ENCODE measurements at places on chromosomes 11 and 22.

DNA sequence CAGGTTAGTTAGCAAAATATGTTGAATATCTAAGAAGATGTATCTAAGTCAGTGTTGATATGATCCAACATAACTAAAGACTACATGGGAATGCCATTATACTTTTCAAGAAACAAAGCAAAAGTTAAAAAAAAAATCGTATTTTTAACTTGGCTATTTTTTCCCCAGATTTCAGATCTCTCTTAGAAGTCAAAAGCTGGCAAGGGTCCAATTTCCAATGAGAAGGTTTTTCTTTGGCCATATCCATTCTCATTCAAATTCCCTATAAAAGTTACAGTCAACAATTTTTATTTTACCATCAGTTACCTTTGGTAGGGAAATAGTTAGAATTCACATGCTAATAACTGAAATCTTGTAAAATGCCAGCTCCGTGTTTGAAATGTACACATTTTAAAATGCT lies 70.5 kb upstream of the FAT3 start:
- no peak for DNase-seq

GRCh38 chr11:41479179-41479578 lies 19.7 kb upstream of the LRRC4C start:
- DNase-seq = no peak

DNA sequence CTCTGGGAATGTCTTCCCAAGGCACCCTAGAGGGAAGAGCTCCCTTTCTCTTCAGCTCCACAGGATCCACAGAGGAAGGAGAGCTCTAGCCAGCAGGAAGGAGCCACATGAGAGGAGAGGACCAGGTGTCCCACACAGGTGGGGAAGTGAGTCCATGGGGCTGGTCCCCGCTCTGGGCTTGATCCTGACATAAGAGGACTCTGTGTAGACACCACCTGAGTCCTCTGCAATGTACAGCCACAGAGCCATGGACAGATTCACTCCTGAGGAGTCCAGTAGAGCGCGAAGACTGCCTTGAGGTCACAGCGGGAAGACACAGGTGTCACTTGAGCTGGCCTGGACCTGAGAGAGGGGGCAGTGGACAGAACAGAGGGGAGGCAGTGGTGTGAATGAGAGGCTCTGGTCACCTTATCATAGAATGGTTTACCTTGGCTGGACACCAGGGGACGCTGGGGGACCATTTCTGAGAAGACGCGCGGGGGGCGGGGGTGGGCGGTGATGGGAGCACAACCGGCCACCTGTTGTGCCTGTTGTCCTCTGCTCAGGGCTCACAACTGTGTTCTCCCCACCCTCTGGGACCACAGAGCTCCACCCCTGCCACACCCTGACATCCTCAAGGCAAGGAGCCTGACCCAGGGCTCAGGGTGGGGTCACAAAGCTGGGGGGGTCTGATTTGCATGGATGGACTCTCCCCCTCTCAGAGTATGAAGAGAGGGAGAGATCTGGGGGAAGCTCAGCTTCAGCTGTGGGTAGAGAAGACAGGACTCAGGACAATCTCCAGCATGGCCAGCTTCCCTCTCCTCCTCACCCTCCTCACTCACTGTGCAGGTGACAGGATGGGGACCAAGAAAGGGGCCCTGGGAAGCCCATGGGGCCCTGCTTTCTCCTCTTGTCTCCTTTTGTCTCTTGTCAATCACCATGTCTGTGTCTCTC lies 128.2 kb downstream of the ZNF280B start:
- no peak for DNase-seq

GRCh38 chr11:69367211-69367964 lies 73.4 kb downstream of the MYEOV start:
- peak; percentile 58 for DNase-seq

DNA sequence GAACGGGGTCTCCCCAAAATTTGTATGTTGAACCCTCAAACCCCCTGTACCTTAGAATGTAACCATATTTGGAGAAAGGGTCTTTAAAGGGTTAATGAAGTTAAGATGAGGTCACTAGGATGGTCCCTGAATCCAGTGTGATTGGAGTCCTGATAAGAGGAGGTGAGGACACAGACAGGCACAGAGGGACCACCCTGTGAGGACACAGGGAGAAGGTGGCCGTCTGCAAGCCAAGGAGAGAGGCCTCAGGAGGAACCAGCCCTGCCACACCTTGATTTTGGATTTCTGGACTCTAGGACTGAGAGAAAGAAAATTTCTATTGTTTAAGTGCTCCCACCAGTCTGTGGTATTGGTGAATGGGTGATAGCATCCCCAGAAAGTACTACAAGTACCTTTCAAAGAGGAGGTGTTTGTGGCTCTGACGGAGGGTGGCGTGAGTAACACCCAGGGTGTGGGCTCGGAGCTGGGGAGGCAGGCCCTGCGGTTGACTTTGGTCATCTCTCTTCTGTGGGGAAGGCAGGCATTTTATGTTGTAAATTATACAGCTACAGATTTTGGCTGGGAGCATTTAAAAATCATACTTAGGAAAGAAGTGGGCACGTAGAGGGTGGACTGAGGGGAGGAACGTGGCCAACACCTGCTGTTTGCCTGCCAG lies 13.8 kb downstream of the MRGPRF start:
- DNase-seq = no peak

DNA sequence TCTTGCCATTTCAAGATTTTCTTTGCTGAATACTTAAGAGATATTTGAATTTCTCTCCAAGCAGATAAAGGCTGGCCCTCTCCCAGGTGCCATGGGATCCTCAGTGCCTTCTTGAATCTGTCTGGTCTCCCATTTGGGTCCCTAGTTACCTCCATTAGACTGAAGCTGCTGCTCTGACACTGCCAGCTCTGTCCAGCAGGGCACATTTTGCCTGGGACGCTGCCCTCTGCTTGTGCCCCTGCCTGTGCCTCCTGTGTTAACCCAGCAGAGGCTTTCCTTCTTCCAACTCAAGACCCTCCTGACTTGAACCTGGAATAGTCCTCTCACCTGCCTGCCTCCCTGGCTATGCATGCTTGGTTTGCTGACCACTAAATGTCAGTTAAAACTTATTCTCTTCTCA lies 406.3 kb downstream of the BUD13 start:
- DNase-seq = no peak

GRCh38 chr22:22429369-22430108 lies 79.0 kb downstream of the ZNF280B start:
- DNase-seq = peak; percentile 3

GRCh38 chr11:76215941-76216340 lies 9.6 kb upstream of the WNT11 start:
- no peak for DNase-seq

- no peak for DNase-seq
Observed at GRCh38 chr11:94557992-94558391, 9.2 kb upstream of the PIWIL4 start.

DNA sequence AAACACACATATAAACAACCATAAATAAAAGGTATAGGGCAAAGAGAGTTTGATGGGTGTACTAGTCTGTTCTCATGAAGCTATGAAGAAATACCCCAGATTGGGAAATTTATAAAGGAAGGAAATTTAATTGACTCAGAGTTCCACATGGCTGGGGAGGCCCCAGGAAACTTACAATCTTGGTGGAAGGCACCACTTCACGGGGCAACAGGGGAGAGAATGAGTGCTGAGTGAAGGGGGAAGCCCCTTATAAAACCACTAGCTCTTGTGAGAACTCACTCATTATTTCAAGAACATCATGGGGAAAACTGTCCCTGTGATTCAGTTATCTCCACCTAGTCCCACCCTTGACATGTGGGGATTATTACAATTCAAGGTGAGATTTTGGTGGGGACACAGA lies 385.9 kb upstream of the ANO5 start:
- DNase-seq = no peak

DNA sequence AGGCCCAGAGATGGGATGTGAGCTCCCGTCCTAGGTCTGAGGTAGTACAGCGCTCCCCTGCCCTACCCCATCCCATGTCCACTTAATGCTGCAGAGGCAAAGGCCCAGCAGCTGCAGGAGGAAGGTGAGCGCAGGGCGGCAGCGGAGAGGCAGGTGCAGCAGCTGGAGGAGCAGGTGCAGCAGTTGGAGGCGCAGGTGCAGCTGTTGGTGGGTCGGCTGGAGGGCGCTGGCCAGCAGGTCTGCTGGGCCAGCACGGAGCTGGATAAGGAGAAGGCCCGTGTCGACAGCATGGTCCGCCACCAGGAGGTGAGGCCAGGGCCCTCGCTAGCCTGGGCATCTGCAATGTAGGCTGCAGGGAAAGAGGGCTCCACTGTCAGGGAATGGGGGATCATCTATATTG lies 15.2 kb downstream of the CCDC157 start:
- no peak for DNase-seq

GRCh38 chr11:120573756-120574354 lies 62.3 kb downstream of the GRIK4 start:
- no peak for DNase-seq

GRCh38 chr22:20615021-20615420 lies 107.6 kb downstream of the MED15 start:
- DNase-seq = no peak

- DNase-seq = no peak
Observed at GRCh38 chr22:42692239-42693054, 28.2 kb downstream of the A4GALT start.

DNA sequence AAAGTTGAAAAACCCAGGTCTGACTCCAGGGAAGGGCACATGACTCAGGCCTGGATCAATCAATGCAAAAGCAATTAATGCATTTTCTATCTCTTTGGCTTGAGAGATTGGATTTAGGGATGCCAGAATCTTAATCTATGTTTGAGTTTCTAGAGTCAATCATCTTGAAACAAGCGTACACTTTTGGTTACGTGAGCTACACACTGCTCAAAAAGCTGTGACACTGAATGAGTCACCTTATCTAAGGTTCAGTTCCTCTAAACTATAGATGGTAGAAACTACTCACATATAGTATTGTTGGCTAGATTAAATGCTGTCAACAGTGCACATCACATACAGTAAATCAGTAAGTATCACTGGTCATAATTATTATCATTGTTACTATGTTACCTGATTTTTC lies 24.2 kb downstream of the MRE11 start:
- no peak for DNase-seq

- DNase-seq = peak; percentile 56
Observed at GRCh38 chr11:134207538-134208239, 16.1 kb downstream of the NCAPD3 start.

DNA sequence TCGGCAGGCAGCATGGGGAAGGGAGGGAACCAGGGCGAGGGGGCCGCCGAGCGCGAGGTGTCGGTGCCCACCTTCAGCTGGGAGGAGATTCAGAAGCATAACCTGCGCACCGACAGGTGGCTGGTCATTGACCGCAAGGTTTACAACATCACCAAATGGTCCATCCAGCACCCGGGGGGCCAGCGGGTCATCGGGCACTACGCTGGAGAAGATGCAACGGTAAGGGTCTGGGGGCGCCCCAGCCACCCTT lies 204 bp downstream of the FADS2 start:
- DNase-seq = no peak

- DNase-seq = no peak
Observed at GRCh38 chr11:134015556-134015955, 53.3 kb upstream of the JAM3 start.

DNA sequence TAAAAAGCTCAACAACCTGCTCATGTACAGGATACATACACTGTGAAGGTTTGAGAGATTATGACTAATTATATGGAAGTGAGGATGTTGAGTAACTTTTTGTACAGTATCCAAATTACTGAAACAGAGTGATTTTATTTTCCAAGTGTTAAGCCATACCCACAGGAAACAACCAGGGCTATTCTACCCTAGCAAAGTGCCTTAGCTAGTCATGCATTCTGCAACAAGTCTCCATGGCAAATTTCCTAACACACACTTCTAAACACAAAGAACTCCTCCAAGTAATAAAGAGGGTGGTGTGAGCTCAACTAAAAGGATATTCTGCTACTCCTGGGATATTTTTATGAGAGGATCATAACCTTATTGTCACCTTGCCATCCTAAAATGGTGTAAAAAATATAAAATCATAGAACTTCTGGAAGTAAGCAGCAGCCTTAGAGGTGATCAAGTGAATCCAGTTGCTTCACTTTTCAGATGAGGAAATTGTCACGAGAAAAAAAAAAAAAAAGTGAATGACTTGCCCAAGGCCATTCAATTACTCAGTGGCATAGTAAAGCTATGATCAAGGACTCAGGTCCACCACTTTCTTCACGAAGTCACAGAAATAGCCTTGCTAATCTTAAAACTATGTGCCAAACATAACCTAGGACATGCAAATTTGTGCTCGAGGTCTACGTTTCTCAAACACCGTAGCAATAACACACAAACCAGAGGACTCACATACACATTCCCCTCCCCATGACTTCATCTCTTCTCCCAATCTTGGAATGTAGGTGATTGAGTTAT lies 4.2 kb downstream of the LGR4 start:
- DNase-seq = peak; percentile 92

GRCh38 chr22:49351761-49352227 lies 475.9 kb downstream of the BRD1 start:
- no peak for DNase-seq

GRCh38 chr22:20233351-20234313 lies 34.5 kb downstream of the RTN4R start:
- DNase-seq = no peak

- DNase-seq = no peak
Observed at GRCh38 chr22:27785831-27786230, 15.7 kb downstream of the MN1 start.

GRCh38 chr22:24233816-24234215 lies 11.1 kb downstream of the GGT5 start:
- DNase-seq = no peak

DNA sequence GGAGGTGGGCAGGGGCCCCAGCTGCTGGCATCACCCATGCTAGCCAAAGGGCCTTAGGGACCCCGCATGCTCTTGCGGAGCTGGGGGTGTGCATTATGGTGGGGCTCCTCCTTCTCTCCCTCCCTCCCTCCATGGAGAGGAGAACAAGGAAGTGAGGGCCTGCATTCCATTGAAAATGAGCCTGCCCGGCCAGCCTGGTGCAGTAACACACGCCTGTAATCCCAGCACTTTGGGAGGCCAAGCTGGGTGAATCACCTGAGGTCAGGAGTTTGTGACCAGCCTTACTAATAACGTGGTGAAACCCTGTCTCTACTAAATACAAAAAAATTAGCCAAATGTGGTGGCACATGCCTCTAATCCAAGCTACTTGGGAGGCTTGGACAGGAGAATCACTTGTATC lies 22.4 kb downstream of the SNAP29 start:
- no peak for DNase-seq

GRCh38 chr11:61806785-61807184 lies 10.0 kb downstream of the FADS1 start:
- no peak for DNase-seq
